ENCODE measurements at places on chromosomes 7 and 10. TPM values are rescaled to one million over a fixed set of nuclear protein-coding genes. Genes with fewer than 3 reads are reported as not detected.

DNA sequence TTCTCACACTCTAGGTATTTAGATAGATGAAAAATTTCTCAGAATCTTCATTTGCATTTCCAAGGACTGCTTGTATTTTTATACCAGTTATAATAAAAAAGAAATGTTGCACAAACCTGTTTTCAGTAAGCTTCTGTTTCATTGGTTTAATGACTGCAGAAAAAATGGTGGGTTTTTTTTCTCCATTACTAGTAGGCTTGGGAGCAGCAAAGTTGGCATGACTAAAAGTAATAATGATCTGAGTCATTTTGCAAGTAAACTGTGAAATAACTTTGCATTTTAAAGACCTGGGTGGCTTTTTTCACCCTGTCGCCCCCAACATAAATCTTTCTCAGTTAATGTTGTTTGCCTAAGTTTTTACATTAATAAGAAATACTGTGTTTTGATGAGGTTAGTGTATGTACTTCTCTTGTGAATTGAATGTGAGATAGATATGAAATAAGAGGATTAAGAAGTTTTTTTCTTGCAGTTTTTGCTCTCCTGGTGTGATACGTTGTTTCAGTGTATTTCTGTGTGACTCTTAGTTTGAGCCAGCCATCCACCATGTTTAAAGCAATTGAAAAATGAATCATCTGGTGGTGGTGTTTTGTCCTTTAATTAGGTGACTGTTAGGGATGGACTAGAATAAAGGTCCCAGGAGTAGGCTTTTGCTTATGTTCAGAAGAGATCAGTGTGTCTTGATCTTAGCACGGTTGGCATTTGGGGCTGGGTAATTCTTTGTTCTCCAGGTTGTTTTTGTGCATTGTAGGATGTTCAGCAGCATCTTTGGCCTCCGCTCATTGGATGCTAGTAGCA, 1.8 kb downstream of the GNAI1 start:
- no peak overlapping the region for H3K27ac ChIP-seq
- peaks cover 3% of the 10 kb centered on the region for H3K27me3 ChIP-seq
- H3K36me3 ChIP-seq, result no peaks in the 10 kb centered on the region
- H3K4me1 ChIP-seq, result no peaks in the 10 kb centered on the region

GRCh38 chr7:7720193-7720592, 1.8 kb upstream of the RPA3 start:
- H3K27ac ChIP-seq, result no peak overlapping the region
- no peaks in the 10 kb centered on the region for H3K36me3 ChIP-seq
- no peak for DNase-seq
- H3K4me3 ChIP-seq, result no peak overlapping the region
- H3K27me3 ChIP-seq, result no peaks in the 10 kb centered on the region

DNA sequence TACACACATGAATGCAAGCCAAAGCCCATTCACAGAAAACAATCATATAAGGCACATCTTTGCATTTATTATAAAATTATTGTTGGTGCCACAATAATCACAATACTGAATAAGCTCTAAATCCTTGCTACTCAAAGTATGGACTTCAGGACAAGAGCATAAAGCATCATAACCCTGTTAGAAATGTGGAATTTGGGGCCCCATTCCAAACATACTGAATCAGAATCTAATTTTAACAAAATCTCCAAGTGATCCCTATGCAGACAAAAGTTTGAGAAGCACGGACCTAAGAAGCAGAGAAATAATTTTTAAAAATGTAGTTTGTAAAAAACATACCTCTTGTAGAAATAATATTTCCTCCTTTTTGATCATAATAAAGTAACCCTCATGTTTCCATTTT, 199.2 kb downstream of the IMMP2L start:
- no peak overlapping the region for H3K27ac ChIP-seq
- H3K27me3 ChIP-seq, result no peaks in the 10 kb centered on the region
- no peak for DNase-seq
- H3K36me3 ChIP-seq, result no peaks in the 10 kb centered on the region

DNA sequence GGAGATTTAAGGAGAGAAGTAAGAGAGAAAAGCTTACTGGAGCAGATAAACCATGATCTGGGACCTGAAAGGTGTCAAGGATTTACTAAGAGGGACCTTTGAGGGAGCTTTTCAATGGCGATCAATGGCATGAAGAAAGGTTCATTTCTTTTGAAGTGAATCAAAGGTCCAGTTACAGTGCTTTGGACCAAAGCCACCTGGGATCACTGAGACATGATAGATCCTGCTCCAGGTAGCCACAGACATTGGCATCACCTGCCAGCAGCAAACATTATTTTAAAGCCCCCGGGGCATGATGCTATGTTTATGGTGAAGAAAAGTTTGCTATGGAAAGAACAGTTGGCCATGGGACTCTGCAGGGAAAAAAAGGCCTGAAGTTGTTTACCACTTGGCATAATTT, 109.4 kb downstream of the SLC25A13 start:
- H3K27me3 ChIP-seq, result no peaks in the 10 kb centered on the region
- no peak overlapping the region for H3K27ac ChIP-seq
- H3K4me1 ChIP-seq, result no peaks in the 10 kb centered on the region
- H3K4me3 ChIP-seq, result no peak overlapping the region
- H3K36me3 ChIP-seq, result no peaks in the 10 kb centered on the region
- DNase-seq, result no peak

GRCh38 chr7:132904209-132904608, 177.7 kb downstream of the CHCHD3 start:
- H3K27ac ChIP-seq, result no peak overlapping the region
- no peaks in the 10 kb centered on the region for H3K27me3 ChIP-seq
- DNase-seq, result no peak
- peaks cover 5% of the 10 kb centered on the region for H3K36me3 ChIP-seq
- H3K4me3 ChIP-seq, result no peak overlapping the region

- H3K36me3 ChIP-seq, result no peaks in the 10 kb centered on the region
- H3K27me3 ChIP-seq, result no peaks in the 10 kb centered on the region
Measured at GRCh38 chr10:130915065-130915464, 396.5 kb downstream of the TCERG1L start.

- DNase-seq, result no peak
- H3K27ac ChIP-seq, result no peak overlapping the region
- H3K36me3 ChIP-seq, result peaks cover 21% of the 10 kb centered on the region
- no peak overlapping the region for H3K4me3 ChIP-seq
Measured at GRCh38 chr7:88205179-88205578, 14.7 kb downstream of the SRI start.

- no peaks in the 10 kb centered on the region for H3K27me3 ChIP-seq
- no peaks in the 10 kb centered on the region for H3K36me3 ChIP-seq
- H3K4me1 ChIP-seq, result peaks cover 33% of the 10 kb centered on the region
- DNase-seq, result no peak
- H3K27ac ChIP-seq, result peak overlapping the region; percentile 98
Measured at GRCh38 chr10:63133821-63134557, 861 bp downstream of the NRBF2 start.

- H3K4me3 ChIP-seq, result no peak overlapping the region
- H3K27ac ChIP-seq, result no peak overlapping the region
- H3K4me1 ChIP-seq, result no peaks in the 10 kb centered on the region
- no peaks in the 10 kb centered on the region for H3K36me3 ChIP-seq
- no peak for DNase-seq
Measured at GRCh38 chr7:128849804-128850490, 12.7 kb upstream of the ATP6V1F start.

The MYO1G gene
- 182 TPM for polyA plus RNA-seq

The VPS50 gene
- polyA plus RNA-seq, result 14.9 TPM

The CALML3 gene
- not detected for polyA plus RNA-seq

The MEIG1 gene
- 0.67 TPM for polyA plus RNA-seq

The REEP3 gene
- polyA plus RNA-seq, result 7.4 TPM

All from CD8-positive, alpha-beta memory T cell (primary cell).